ENCODE measurements at places on chromosomes 6 and 20. TPM values are rescaled to one million over a fixed set of nuclear protein-coding genes. Genes with fewer than 3 reads are reported as not detected.

GRCh38 chr6:82785206-82785605, 280.4 kb downstream of the UBE3D start:
- H3K4me1 ChIP-seq = no peaks in the 10 kb centered on the region
- no peaks in the 10 kb centered on the region for H3K36me3 ChIP-seq
- H3K27me3 ChIP-seq = no peaks in the 10 kb centered on the region
- no peak for DNase-seq
- no peak overlapping the region for H3K4me3 ChIP-seq

- no peaks in the 10 kb centered on the region for H3K27me3 ChIP-seq
- H3K4me1 ChIP-seq = no peaks in the 10 kb centered on the region
- H3K27ac ChIP-seq = no peak overlapping the region
- H3K36me3 ChIP-seq = no peaks in the 10 kb centered on the region
- H3K4me3 ChIP-seq = no peak overlapping the region
These were observed 48.9 kb downstream of the HIVEP1 start for GRCh38 chr6:12060780-12061609.

DNA sequence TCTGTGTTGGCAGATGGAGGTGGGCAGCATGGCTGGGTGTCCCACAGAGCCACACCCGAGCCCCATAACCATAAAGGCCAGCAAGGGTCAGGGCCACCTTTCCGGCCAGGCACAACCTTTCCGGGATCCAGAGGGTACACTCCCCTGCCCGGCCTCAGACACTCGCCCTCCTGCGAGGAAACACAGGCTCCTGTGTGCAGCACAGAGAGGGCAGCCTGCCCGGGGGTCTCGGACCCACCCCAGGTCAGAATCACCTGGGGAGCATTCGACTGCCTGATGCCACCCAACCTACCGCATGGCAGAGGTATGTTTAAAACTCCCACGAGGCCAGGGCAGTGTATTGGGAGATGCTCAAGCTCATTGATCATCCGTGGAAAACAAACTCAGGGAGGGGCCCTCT, 260.3 kb downstream of the TAF4 start:
- H3K27me3 ChIP-seq = no peaks in the 10 kb centered on the region
- H3K36me3 ChIP-seq = no peaks in the 10 kb centered on the region
- DNase-seq = no peak
- no peak overlapping the region for H3K27ac ChIP-seq
- no peak overlapping the region for H3K4me3 ChIP-seq

DNA sequence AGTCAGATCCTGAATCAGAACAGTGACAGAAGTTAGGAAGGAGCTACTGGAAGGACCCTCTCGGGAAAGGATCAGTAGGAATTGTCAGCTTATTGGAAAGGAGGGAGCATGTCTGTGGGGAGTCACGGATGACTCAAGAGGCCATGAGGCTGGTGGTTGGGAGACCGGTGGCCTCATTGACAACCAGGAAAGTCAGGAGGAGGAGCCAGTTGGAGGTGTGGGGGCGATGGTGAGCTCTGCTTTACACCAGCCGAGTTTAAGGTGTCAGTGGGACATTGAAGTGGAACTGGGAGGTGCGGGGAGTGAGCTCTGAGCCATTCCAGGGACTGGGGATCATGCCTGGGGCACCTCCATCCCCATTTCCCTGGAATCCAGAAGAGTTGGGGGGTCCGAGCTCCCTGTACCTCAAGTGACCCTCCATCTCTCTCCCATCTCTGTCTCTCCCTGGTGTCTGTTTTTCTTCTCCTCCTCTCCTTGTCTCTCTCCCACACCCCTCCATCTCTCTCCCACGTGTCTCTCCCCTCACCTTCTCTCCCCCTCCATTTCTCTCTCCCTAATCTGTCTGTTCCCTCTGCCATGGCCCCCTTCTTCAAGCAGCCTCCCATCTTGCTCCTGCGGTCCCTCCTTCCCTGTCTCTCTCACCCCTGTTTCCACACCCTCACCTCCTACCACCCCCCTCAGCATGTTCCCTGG, 14.3 kb upstream of the ZBTB9 start:
- H3K27ac ChIP-seq = no peak overlapping the region
- H3K4me3 ChIP-seq = no peak overlapping the region
- no peak for DNase-seq
- H3K4me1 ChIP-seq = no peaks in the 10 kb centered on the region

DNA sequence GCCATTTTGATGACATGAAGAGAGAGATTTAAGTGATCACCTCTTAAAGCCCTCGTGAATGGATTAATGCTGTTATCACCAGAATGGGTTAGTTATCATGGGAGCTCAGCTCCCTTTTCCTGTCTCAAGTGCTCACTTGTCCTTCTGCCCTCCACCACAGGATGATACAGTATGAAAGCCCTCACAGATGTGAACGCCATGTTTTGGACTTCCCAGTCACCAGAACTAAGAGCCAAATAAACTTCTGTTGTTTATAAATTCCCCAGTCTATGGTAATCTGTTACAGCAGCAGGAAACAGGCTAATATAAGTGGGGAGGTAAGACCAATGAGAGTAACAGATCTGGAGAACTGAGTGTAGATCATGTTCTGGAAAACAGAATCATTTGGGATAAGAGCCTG, 493.2 kb downstream of the CDKAL1 start:
- no peaks in the 10 kb centered on the region for H3K36me3 ChIP-seq
- no peak overlapping the region for H3K27ac ChIP-seq
- no peak overlapping the region for H3K4me3 ChIP-seq
- H3K27me3 ChIP-seq = no peaks in the 10 kb centered on the region
- no peaks in the 10 kb centered on the region for H3K4me1 ChIP-seq

- no peak for DNase-seq
- H3K4me1 ChIP-seq = no peaks in the 10 kb centered on the region
- H3K4me3 ChIP-seq = no peak overlapping the region
- H3K27ac ChIP-seq = no peak overlapping the region
- no peaks in the 10 kb centered on the region for H3K27me3 ChIP-seq
These were observed 25.0 kb downstream of the L3MBTL1 start for GRCh38 chr20:43532416-43533055.

- no peak for DNase-seq
- no peak overlapping the region for H3K27ac ChIP-seq
- peaks cover 7% of the 10 kb centered on the region for H3K4me1 ChIP-seq
- no peak overlapping the region for H3K4me3 ChIP-seq
- H3K27me3 ChIP-seq = no peaks in the 10 kb centered on the region
These were observed 28.6 kb downstream of the C6orf89 start for GRCh38 chr6:36914227-36914794.

- DNase-seq = no peak
- no peaks in the 10 kb centered on the region for H3K4me1 ChIP-seq
- H3K4me3 ChIP-seq = no peak overlapping the region
- H3K27ac ChIP-seq = no peak overlapping the region
These were observed 102.5 kb downstream of the PAK5 start for GRCh38 chr20:9736373-9736772.

DNA sequence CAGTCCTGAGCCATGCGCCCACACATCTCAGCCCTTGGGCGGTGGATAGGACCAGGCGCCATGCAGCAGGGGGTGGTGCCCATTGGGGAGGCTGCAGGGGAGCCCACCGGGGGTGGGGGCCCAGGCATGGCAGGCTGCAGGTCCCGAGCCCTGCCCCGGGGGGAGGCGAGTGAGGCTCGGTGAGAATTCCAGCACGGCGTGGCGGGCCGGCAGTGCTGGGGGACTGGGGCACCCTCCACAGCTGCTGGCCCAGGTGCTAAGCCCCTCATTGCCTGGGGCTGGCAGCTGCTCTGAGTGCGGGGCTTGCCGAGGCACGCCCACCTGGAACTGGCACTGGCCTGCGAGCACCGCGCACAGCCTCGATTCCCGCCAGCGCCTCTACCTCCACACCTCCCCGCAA, 21.6 kb upstream of the PRL start:
- no peak overlapping the region for H3K4me3 ChIP-seq
- no peaks in the 10 kb centered on the region for H3K27me3 ChIP-seq
- no peaks in the 10 kb centered on the region for H3K36me3 ChIP-seq
- DNase-seq = no peak
- H3K27ac ChIP-seq = no peak overlapping the region

DNA sequence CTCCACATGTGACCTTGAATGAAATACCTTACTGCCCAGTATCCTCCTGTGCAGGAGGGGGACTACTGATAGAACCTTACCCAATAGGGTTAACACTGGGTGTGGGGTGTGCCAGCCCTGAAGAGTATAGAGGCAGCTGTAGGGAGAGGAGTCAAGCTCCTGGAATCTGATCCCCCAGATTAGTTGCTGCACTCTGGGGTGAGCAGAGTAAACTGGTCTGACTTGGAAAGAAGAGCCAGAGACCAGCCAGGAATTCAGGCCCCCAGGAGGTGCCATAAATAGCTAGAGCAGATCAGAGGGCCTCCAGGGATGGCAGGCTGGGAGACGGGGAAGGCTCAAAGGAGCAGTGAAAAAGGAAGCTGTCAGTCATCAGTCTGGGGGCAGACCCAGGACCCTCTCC, 3.5 kb upstream of the APOBEC2 start:
- H3K4me1 ChIP-seq = no peaks in the 10 kb centered on the region
- no peaks in the 10 kb centered on the region for H3K36me3 ChIP-seq
- no peaks in the 10 kb centered on the region for H3K27me3 ChIP-seq
- no peak overlapping the region for H3K4me3 ChIP-seq

DNA sequence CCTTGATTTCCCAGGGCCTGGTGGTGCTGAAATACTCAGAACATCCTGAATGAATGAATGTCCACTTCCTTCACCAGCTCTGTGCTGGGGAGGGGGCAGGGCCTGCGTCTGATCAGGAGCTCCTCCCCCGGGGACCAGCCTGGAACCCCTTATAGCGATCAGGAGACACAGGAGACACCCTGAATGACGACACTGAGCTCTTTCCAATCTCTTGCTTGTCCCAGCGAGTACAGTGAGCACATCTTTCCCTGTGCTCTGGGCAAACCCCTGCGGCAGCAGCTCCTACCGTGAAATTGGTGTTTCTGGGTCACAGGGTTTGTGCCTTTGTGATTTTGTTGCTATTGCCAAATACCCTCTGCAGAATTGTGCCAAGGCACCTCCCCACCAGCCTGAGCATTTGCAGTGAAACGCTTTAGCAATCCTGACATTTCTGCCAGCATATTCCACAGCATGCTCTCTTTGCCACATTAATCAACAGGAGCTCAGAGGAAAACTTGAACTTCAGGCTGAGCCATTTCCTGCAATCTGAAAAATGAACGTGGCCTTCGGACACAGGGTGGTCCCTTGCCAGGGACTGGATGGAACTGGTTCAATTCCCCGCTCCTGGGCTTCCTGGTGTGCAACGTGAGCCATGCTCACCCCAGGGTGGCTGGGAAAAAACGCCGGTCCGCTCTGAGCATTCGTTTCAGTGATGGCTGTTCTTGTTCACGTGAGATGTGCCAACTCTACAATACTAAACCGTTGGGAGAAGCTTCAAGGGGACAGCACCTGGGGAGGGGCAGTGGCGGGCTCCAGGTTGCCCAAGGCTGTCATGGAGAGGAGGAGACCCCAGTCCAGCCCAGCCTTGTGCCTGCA, 23.1 kb upstream of the MRGBP start:
- no peaks in the 10 kb centered on the region for H3K36me3 ChIP-seq
- H3K27ac ChIP-seq = no peak overlapping the region
- DNase-seq = no peak
- no peaks in the 10 kb centered on the region for H3K4me1 ChIP-seq
- no peak overlapping the region for H3K4me3 ChIP-seq
- H3K27me3 ChIP-seq = no peaks in the 10 kb centered on the region

GRCh38 chr6:82739303-82739702, 326.3 kb downstream of the UBE3D start:
- H3K4me1 ChIP-seq = no peaks in the 10 kb centered on the region
- no peaks in the 10 kb centered on the region for H3K27me3 ChIP-seq

The DNPH1 gene
- total RNA-seq = 23.4 TPM

The MCM3 gene
- 90.4 TPM for total RNA-seq

The PRL gene
- not detected for total RNA-seq

The MYCT1 gene
- total RNA-seq = 30.3 TPM

The C6orf58 gene
- not detected for total RNA-seq

The IP6K3 gene
- total RNA-seq = 5.5 TPM

The PLTP gene
- 57.0 TPM for total RNA-seq

The LGSN gene
- total RNA-seq = not detected

Data from uterus (tissue), 4 donors.